COR-L47 (cell line): ENCODE measurements at places on chromosomes 1 and 21.

GRCh38 chr1:224732377-224733026, 116.4 kb downstream of the CNIH3 start:
- DNase-seq: no peak

GRCh38 chr1:62076286-62076685, 118.4 kb upstream of the L1TD1 start:
- no peak for DNase-seq

DNA sequence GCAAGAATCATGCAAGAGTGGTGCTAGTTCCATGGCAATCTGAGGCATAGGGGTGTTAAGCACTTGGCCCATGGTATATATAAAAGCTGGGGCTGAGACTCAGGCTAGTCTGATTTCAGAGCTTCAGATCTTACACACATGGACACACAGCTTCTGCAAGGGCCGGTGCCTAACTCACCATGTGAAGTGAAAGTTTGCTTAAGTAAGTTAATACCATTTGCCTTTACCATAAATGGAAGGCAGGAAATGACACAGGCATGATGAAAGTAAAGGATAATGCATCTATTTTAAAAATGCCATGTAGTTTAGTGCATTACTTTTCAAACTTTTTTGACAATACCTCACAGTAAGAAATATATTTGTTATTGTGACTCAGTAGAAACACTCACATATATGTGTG, 122.6 kb downstream of the KCNJ6 start:
- DNase-seq: no peak

- no peak for DNase-seq
Observed at GRCh38 chr1:18991585-18991984, 35.1 kb upstream of the IFFO2 start.

GRCh38 chr1:234953655-234954405, 174.8 kb downstream of the TOMM20 start:
- DNase-seq: no peak

DNA sequence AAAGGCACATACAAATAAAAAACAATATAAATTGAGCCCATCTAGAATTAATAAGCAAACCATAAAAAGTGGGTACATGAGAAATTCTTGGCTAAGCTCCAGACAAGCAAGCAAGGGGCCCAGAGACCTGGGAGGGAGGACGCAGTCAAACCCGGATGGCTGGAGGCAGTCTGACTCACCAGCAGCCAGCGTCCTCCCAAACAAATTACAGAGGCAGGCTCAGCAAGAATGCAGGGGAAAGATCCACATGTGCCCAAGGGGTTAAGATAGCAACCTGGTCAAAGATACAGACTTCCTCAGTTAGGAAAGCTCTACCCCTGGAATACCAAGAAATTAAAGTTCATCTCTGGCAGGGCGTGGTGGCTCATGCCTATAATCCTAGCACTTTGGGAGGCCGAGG, 7.4 kb upstream of the TIAM1 start:
- DNase-seq: no peak

DNA sequence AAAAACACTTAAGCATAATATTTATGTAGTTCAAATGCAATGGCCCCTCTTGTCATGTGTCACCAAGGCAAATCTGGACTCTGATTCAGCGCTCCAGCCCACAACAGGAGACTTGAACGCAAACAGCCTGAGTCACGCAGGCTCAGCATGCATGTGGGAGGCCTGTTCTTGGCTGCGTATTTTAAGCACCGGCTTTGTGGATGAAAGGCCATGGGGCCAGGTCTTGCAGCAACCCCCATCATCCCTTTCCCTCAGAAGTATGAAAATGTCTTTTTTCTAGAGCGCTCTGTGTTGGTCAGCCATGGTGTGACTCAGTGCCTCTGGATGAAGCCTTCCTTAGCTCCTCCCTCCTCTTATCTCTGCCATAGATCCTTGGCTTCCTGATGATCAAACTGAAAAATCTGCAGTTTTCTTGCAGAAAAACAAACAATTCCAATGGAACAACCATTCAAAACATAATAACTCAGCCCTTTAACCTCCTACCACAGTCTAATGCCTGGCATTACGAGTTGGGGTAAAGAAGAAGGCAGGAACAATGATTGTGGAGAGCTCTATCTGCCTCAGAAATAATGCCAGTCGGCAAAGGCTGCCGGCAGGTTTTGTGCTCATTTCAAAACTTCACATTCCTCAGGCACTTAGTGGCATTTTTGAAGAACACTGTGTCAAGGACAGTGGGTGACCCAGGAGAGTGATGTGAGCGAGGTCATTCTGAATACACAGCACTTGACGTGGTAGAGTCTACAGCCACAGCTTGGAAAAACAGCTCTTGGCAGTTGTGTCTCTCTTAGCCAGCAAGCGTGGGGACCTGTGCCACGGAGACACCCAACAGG, 167.5 kb downstream of the CLIC6 start:
- no peak for DNase-seq

- no peak for DNase-seq
Observed at GRCh38 chr1:29169976-29170375, 11.7 kb downstream of the SRSF4 start.

GRCh38 chr1:12124693-12125421, 41.9 kb upstream of the TNFRSF1B start:
- DNase-seq: peak; percentile 39

- no peak for DNase-seq
Observed at GRCh38 chr1:58156124-58156468, 390.4 kb downstream of the OMA1 start.

- no peak for DNase-seq
Observed at GRCh38 chr1:19547814-19548213, 62.5 kb upstream of the CAPZB start.

DNA sequence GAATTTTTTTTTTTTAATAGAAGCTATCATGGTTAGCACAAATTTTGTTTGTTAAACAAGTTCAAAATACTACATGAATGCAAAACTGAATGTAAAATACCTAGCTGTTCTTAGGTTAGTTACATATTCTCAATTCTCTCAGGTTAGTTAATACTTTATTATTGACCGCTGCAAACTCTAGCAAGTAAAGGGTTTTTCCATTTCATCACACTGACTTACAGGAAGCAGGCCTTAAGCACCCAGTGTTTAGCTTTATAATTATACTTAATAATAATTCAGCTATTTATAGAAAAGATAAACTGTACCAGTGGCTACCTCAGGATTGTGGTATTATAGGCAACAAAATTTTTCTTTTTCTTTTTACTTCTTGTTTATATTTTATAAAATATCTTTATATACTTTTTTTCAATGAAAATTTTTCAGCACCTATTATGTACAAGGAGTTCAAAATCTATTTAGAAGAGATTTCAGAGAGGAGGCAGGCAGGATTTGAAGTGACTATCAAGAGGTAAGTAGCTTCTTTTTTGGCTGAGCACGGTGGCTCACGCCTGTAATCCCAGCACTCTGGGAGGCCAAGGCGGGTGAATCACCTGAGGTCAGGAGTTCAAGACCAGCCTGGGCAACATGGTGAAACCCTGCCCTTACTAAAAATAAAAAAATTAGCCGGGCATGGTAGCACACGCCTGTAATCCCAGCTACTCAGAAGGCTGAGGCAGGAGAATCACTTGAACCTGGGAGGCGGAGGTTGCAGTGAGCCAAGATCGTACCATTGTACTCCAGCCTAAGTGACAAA, 17.9 kb downstream of the PLPP3 start:
- DNase-seq: no peak

DNA sequence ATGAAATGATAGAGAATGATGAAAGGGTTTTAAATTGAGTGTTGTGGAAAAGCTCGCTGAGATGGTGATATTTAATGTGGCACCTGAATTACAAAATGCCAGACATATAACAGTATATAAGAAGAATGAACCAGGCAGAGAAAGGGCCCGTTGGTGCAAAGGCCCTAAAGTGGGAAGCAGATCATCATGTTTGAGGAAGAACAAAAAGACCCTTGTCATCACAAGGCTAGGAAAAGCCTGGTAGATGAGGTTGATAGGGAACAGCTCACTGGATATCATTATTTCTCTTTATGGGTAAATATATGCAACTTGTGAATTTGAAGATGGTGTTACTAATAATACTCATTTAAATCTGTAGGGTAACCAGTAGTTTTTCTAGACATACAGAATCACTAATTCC, 11.0 kb downstream of the RAP1A start:
- no peak for DNase-seq

- DNase-seq: no peak
Observed at GRCh38 chr1:98467122-98467521, 194.4 kb upstream of the SNX7 start.

- no peak for DNase-seq
Observed at GRCh38 chr1:143720087-143721023, 251.4 kb downstream of the FAM72C start.

GRCh38 chr1:213783893-213784292, 203.9 kb upstream of the PROX1 start:
- no peak for DNase-seq

- DNase-seq: no peak
Observed at GRCh38 chr1:62316135-62316534, 3.1 kb downstream of the KANK4 start.

GRCh38 chr1:88061492-88062177, 622.4 kb upstream of the PKN2 start:
- peak; percentile 61 for DNase-seq

DNA sequence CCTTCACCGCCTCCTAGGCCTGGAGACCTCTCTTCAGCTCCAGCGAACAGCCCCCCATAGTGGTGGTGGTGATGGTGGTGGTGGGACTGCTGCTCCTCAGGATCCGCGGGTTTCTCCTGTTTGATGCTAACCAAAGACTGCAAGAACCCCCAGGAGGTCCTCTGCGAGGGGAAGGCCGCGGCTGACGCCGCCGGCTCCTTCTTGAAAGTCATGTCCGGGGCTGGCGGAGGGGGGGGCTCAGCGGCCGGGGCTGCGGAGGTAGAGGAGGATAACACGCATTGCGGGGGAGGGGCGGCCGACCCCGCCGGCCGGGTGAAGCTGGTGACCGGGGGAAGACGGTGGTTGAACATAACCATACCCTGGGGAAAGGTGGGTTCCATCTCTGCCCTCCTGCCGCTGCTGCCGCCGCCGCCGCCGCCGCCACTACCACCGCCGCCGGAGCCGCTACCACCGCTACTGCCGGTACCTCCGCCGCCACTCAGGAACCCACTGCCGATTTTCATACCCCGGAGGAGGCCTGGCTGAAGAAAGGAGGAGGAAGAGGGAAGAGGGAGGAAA, 554 bp downstream of the ZNF281 start:
- DNase-seq: peak; percentile 18

DNA sequence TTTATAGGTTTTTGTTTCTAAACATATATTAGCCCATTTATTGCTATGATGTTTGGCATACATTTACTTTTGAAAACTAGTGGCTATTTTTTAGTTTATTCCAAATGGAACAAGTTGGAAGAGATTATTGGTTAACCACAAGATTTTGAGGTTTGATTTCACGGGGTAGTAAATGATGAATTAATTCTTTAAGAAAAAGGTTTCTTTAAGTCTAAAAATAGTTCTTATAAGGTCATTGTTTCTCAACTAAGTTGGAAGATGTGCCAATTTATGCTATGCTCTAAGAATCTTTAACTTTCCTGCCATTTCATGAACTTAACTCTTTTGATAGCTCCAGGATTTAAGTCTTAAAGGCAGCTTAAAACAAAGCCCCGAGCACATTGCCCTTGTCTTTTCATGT, 183.8 kb downstream of the LMO4 start:
- no peak for DNase-seq

DNA sequence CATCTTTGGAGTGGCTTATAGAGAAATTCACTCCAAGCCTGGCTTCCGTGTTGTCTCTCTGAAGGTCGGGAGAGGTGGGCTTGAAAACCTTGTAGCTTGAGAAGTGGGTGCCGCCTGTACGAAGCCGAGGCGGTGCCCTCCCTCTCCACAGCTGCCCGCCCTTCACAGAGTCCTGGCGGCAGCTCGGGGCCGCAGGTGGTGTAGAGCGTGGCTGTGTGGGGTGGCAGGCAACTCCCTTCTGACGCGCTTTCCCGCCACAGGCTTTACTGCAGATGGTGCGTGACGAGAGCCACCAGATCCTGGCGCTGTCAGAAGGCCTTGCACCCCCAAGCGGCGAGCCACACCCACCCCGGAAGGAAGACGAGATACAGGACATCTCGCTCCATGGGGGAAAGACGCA, 33.1 kb upstream of the DIP2A start:
- DNase-seq: no peak

DNA sequence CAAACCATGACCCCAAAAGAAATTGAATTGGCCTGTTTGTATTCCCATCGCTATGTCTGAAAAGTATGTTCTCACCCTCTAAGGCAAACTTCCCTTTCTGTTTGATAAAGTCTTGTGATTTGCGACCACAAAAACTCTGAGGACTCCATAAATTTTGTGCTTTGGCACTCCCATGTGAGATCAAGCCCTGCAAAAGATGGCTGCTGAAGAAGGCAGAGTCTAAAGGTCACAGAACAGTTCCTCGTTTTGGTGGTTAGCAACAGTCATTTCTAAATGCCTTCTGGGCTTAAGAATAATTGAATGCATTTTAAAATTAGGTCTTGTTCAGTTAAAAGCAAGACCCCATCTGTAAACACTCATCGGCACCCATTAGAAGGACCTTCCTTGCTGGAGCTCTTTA, 441.6 kb downstream of the OMA1 start:
- no peak for DNase-seq

GRCh38 chr1:26998429-26999300, 5.2 kb downstream of the TRNP1 start:
- DNase-seq: no peak

DNA sequence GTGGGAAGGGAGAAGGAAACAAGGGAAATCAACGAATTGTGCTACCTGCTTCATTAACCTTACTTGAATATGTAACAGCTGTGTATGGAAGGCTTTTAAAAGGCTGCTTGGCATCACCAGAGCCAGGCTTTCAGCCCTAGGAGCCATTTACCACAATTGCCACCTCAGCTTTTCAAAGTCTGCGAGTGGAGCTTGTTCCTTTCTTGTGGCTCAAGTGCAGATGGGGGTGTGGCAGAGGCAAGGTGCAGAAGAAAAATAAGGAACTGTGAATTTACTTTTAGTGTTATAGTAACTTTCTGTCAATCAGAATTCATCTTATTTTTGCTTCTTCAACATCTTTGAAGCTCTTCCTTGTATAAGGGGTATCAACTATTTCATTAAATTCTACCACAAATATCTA, 17.6 kb downstream of the CLCA2 start:
- DNase-seq: no peak

DNA sequence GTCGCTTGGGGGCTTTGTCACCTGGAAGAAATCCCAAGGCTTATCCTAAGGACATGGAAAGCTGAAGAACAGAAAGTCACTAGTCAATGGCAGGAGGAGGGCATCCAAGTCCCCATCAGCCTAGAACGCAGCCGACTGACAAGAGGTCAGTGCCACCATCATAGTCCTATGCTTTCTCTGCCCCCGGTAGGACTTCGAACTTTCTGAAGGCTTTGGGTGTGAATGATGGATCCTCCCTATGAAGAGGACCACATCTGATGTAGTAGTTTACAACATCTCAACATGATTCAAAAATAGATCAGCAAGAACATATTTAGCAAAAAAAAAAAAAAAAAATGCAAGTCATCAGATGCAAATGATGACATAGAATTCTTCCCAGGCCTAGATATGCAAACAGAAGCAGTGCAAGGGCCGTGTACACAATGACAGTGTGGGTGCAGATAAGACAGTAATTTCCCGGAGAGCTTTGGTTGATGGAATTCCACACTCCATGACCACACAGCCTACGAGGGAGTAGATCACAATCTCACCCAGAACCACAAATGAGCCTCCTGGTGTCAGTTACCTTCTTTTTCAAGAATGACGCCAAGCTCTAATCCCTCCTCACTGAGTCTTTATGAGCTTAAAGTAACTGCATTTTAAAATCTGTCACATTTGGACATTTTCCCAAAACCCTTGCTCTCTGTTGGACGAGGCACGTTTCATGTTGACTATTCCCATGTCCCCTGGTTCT, 88.2 kb downstream of the PSMG1 start:
- DNase-seq: no peak

- DNase-seq: peak; percentile 94
Observed at GRCh38 chr1:85137660-85138059, 63.2 kb downstream of the SYDE2 start.

GRCh38 chr21:39175154-39175553, 8.1 kb downstream of the PSMG1 start:
- DNase-seq: no peak
